T-cell (primary cell): ENCODE measurements at places on chromosomes 1 and 21. TPM values are rescaled to one million over a fixed set of nuclear protein-coding genes. Genes with fewer than 3 reads are reported as not detected.
A peak's percentile ranks its signal among the peaks of the same experiment; 100 is the strongest.

DNA sequence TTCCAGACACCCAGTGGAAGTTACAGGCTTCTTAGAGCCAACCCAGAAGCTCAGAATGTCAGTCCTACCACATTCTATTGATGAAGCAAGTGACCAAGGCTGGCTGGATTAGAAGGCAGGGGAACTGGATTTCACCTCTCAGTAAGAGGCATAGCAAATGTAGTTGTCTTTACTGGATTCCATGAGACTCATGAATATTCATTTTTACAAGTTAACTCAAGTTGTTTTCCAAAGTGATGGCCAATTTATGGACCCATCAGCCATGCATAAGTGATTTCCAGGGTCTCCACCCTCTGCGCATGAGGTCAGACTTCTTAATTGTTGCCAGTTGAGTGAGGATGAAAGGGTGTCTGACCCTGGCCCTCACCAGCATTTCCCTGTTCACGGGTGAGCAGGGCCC, 426.8 kb upstream of the VAMP3 start:
- no peak for DNase-seq

DNA sequence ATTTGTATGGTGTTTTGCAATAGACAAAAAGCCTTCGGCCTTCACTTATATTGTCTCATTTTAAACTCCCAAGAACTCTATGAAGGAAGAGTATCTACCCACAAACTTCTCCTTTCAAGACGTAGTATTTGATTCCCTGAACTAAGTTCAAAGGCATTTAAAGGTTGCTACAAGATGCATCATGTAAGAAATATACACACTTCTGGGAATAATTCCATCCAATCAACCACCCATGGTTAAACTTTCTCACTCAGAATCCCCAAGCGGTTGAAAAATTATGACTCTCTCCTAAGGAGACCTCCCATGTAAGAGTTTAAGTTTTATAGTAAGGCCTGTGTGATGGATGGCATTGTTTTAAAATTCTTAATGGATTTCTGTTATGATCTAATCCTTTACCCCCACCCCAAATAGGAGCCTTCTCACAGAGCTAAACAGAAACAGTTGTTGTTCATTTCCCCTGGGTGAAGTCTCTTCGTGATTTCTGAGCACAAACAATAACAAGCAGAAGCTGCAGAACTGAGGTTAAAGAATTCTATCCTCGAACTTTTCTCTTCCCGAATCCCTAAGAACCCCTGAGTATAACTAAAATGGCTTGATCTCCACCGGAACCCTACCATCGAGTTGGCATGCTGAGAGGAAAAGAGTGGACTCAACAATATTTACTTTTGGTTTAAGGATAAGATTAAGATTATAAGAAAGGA, 185.0 kb downstream of the TGFBR3 start:
- DNase-seq = no peak

DNA sequence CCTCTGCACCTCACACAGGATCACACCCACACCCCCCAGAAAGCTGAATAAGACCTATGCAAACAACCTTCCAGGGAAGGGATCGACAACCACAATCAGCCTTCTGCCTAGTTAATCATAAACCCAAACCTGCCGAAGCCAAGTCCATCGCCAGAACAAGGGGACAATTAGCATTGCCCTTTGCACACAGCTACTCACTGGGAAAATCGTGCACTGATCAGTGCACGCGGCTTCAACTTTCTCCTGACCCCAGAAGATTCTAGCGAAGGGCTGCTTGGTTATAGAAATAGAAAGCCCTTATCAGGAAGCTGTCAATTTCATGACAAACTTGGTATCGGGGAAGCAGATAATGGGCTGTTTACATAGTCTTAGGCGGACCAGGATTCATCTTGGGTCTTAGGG, 29.5 kb downstream of the RUNX1 start:
- no peak for DNase-seq

DNA sequence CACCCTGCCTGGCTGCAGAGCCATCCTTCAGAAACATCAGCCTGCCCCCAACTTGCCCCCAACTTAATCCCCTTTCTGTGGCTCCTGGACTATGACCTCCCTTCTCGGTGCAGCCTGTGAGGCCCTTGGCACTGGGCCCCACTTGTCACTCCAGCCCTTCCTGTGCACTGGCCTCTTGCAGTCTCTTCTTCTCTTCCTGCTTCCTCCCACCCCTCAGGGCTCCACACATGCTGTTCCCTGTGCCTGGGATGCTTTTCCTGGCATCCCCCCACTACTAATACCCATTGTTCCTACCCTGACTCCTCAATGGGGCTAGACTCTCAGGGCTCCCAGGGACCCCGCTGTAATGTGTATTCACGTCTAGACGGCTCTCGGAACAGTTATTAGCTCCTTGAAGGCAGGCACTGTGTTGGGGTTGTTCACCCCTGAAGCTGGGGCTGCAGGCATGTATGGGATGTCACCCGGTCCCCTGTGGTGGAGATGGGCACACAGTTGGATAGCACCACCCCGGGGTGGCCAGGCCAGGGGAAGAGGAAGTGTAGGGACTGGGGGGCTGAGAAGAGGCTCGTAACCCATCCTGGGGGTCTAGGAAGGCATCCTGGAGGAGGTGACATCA, 4.5 kb downstream of the LDLRAD1 start:
- no peak for DNase-seq

- peak; percentile 65 for DNase-seq
These were observed 24.0 kb upstream of the CDK18 start for GRCh38 chr1:205480349-205480985.

DNA sequence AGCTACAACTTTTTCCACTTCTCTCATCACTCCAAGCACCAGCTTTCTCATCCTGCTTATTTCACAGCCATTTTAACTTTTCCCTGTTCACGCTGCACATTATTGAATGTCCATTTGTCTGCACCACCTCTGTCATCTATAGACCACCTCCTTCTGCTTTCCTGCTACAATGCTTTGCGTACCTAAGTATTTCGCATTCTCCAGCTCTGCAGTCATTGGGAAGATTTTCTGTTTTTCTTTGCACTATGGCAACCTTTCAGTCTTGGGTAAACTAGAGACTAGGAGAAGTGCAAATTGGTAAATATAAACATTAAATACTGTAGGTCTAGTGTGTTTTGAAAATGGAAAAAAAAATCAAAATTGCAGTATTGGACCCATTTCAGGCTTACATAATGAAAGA, 835 bp downstream of the CCDC30 start:
- DNase-seq = no peak

- DNase-seq = no peak
These were observed 328.3 kb downstream of the SMYD3 start for GRCh38 chr1:246178717-246179311.

DNA sequence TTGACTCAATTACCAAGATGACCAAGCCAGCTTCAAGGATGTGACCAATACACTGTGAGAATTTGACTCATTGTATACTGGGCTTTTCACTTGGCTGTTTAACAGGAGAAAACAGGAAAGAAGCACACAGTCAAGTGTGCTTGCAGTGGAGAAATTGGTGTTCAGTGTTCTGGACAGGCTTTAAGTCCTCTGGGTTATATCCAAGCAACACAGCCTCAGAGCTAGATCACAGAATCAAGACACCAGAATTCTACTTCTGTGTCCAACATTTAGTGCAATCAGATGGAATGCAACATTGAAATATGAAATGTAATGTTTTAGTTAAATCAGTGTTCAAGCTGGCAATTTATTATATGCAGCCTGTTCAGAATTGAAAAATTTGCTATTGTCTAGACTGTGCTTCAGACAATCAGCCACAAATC, 694.4 kb downstream of the LTN1 start:
- no peak for DNase-seq

DNA sequence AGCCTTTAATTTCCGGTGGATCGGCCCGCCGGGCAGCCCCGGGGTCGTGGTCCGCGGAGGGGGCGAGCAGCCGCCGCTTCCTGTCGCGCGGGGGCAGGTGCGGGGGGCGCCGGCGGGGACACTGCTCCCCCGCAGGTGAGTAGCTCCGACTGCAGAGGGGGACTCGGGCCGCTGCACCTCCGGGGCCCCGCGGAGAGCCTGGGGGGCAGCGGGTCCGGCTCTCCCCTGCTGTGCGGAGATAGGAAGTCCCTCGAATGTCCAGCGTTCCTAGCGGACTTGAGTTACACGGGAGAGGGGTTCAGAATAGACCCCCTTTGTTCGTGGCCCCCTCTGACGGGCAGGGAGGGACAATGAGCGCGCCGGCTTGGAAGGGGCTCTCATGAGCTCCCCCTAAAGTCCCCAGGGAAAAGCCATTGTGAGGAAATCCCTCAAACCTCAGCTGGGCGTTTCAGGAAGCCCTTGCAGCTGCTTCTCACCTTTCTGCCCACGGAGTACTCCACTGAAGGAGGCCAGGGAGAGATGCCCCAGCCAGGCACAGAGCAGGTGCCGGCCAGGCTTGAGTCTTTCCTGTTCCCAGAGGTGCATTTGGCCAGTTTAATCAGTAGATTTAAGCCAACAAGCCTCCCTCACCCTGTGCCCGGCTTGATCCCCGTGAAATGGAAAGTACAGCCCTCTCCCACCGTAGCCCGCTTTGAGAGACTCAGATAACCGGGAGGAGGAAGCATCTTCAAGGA, 925 bp downstream of the PDE9A start:
- no peak for DNase-seq

DNA sequence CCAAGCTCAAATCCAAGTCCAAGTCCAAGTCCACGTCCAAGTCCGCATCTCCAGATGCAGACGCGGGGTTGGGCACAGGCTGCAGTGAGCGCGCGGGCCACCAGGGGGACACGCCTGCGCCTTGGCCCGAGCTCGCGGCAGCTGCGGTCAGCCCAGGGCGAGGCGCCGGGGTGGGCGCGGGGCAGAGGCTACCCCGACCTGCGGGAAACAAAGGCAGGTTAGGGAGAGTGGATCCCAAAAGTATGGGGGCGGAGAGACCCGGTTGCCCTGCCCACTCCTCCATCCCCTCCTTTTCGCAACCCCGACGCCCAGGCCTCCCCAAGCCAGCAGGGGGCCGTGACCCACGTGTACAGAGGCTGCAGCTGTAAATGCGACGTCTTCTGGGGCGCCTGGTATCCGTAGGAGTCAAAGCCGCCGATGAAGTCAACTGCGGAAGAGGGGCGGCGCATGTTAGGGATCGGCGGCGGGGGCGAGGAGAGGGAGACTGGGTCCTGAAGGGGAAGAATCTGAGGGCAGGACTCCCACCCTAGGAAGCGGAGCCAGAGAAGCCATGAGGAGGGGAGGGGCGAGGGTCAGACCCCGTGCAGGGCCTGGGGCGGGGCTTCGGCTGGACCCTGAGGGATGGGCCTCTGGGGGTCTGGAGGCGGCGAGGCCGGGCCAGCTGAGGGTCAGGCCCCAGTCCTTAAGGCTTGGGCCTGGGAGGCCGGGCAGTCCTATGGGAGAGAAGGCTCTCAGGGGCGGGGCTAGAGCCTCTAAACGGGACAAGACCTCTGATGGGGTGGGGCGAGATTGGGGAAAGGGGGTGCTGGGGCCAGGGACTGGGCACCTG, 58.0 kb downstream of the NKAIN1 start:
- peak; percentile 19 for DNase-seq

GJB3 gene
- not detected for total RNA-seq

DIO1 gene
- total RNA-seq = not detected
